ENCODE measurements at places on chromosomes 7 and 10.

DNA sequence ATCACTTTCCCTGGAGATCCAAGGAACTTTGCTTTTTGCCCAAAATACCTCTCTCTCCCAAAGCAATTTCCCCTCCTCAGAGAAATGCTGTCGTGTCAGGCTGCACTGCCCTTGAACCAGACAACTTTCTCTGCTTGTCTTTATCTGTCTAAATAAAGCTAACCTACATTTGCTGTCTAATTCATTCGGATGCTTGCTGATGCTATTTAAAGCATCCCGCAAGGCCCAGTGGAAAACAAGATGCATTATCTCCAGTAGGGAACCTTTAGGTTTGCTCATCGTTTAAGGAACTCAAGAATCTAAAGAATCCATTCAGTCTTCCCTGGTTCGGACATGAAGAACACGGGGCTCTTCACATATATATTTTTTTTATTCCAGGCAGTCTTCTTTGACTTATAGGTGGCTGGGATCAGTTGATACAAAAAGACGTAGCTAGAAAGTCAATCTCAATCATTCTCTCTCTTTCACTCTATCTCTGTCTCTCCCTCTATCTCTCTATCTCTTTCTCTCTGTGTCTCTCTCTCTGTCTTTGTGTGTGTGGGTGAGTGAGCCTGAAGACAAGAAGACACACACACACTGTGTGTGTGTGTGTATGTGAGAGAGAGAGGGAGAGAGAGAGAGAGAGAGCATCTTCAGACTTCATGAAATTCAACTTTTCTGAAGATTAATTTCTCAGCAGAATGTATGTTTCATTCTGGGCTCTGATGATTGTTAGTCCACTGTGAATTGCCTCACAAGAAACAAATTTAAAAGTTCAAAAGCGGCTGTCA, 92.8 kb upstream of the MKLN1 start:
- no peak for DNase-seq

- DNase-seq, result no peak
Observed at GRCh38 chr10:6062101-6062771, at the start of gene IL2RA. Gene IL2RA, minus strand, starts transcription at chr10:6062367. Its CDS starts 216 bp downstream, at chr10:6062151.

- DNase-seq, result no peak
Observed at GRCh38 chr10:79941585-79942210, 7.2 kb downstream of the SFTPD start.

GRCh38 chr10:99765672-99766301, 16.7 kb upstream of the ABCC2 start:
- DNase-seq, result no peak

- DNase-seq, result no peak
Observed at GRCh38 chr10:43199088-43199683, 60.9 kb downstream of the CSGALNACT2 start.

DNA sequence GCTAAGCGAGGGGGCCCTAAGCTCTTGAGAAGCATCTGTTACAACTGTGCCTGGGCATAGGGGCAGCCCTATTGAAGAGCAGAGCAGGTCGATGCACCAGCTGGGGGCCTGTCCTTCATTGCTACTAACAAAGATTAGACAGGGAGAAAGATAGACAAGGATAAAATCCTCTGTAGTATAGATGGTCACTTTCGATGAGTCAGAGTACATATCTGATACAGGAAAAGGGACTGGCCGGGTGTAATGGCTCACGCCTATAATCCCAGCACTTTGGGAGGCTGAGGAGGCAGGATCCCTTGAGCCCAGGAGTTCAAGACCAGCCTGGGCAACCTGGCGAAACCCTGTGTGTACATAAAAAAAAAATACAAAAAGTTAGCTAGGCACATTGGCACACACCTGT, 13.6 kb downstream of the OPTN start:
- DNase-seq, result no peak

DNA sequence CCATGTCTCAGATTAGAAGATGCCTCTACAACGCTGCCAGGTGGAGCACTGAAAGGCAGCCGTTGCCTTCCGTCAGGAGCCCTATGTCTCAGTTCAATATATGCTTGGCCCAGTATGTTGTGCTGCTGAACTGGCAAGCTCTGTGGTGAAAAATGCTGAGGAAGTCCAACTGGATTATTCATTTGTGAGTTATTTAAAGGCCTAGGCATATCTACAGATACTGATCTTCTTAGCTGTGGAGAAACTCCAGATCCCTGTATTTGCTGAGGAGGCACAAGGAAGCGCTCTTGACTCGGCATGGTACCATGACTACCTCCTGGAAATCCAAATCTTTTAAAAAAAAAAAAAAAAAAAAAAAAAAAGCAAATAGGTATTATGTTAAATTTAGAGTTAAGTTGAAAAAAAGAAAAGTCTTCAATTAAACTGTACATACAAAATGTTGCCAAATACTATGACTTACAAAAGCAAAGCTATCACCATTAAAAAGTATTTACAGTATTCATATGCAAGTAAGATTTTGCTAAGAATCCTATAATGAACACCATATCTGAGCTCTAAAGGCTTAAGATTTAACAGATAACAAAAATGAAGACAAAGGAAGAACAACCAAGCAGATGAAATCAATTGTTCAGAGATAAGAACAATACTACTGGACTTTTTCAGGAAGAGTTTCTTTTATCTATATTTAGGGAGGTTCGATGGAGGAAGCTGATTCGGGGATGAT, 152.4 kb downstream of the GALNT11 start:
- no peak for DNase-seq

- no peak for DNase-seq
Observed at GRCh38 chr7:91330191-91330808, 66.1 kb downstream of the FZD1 start.

GRCh38 chr10:27258838-27259812, 18.5 kb upstream of the ACBD5 start:
- no peak for DNase-seq

GRCh38 chr7:15798081-15798480, 111.6 kb upstream of the MEOX2 start:
- no peak for DNase-seq
